Dermis microvascular lymphatic vessel endothelial cell (primary cell): ENCODE measurements at places on chromosomes 11 and 22.

GRCh38 chr11:113531575-113532451, 56.6 kb upstream of the DRD2 start:
- no peak for DNase-seq

DNA sequence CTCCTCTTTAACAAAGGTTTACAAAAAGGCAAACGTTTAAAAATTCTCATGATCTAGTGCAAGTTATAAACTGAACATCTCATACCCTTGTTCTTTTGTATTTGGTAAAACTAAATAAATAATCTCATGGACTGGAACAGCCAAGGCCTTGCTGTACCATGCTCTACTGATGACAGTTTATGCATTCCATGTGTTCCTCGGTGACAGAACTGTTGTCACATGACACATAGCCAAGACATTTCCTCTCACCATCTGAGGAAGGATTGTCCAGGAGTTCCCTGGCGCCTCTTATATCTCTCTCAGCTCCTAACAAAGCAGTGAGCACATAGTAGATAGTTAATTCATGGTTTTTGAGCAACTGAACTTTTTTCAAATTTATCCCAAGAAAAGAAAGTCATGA, 12.6 kb downstream of the CCDC83 start:
- DNase-seq, result no peak

- peak; percentile 15 for DNase-seq
Observed at GRCh38 chr11:45939836-45940235, 17.4 kb downstream of the LARGE2 start.

DNA sequence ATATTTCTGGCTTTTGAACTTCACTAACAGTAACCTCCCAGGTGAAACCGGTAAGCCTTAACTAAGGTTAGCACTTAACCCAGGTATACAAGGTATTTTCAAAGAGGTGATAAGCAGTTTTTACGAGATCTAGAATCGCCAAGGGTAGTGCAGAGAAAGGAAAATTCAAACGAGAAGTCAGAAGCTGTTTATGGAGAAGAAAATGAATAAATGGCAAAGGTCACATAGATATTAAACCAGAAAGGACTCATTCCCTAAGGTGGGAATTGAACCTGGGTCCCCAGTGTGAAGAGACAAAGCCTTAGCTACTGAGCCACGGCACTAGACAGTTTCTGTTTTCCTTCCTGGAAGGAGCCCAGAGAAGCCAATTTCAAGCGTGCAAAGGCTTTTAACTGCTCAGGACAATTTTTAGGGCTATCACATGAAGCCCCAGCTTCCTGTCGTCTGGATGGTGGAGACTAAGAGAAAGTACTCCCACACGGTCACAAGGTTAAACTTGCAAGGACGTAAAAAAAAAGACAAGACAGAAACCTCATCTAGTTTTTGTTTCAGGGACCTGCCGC, 5.7 kb upstream of the C1QTNF6 start:
- DNase-seq, result peak; percentile 10

DNA sequence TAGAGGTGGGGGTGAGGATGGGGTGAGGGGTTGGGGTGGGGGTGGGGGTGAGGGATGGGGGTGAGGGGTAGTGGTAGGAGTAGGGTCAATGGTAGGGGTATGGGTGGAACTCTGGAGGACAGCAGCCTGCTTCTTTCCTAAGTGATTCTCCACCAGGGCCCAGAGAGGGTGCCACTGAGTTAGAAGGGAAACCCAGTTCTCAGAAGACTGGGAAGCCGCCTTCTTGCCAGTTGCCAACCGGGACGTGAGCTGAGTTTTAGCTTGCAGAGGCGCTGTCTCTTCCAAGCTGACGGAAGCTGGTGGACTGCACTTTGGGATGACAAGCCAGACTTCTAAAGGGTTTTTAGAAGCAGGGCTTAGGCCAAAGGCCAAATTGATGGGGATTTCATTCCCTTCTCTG, 104.4 kb downstream of the NAT10 start:
- no peak for DNase-seq

GRCh38 chr11:17541330-17541885, 2.8 kb downstream of the USH1C start:
- DNase-seq, result no peak

DNA sequence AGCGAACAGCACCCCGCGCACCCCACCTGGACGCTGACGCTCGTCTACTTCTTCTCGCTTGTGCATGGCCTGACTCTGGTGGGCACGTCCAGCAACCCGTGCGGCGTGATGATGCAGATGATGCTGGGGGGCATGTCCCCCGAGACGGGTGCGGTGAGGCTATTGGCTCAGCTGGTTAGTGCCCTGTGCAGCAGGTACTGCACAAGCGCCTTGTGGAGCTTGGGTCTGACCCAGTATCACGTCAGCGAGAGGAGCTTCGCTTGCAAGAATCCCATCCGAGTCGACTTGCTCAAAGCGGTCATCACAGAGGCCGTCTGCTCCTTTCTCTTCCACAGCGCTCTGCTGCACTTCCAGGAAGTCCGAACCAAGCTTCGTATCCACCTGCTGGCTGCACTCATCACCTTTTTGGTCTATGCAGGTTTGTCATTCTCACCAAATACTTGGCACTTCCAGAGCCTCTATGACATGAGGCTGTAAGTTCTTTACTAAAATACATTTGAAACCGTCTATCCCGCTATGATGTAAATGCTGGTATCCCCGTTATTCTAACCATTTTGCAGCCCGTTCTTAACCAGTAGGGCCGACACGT, 535 bp downstream of the AQP11 start:
- DNase-seq, result peak; percentile 13

DNA sequence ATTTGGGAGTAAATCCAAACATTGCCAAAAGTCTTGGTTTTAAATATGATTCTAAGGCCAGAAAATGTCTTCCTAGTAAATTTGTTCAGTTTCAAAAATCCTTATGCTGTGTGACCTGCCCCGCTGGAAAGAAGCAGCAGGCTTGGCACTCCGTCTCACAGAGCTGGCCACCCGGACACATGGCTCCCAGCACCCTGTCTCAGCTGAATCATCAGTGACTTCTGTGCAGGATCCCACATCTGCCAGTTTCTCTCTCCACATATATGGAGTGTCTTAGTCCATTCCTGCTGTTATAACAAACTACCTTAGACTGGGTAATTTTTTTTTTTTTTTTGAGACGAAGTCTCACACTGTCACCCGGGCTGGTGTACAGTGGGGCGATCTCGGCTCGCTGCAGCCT, 356.7 kb downstream of the TBC1D22A start:
- no peak for DNase-seq

- no peak for DNase-seq
Observed at GRCh38 chr11:1497600-1497999, 11.0 kb upstream of the MOB2 start.

GRCh38 chr11:44223238-44223637, 86.7 kb downstream of the ALX4 start:
- no peak for DNase-seq

DNA sequence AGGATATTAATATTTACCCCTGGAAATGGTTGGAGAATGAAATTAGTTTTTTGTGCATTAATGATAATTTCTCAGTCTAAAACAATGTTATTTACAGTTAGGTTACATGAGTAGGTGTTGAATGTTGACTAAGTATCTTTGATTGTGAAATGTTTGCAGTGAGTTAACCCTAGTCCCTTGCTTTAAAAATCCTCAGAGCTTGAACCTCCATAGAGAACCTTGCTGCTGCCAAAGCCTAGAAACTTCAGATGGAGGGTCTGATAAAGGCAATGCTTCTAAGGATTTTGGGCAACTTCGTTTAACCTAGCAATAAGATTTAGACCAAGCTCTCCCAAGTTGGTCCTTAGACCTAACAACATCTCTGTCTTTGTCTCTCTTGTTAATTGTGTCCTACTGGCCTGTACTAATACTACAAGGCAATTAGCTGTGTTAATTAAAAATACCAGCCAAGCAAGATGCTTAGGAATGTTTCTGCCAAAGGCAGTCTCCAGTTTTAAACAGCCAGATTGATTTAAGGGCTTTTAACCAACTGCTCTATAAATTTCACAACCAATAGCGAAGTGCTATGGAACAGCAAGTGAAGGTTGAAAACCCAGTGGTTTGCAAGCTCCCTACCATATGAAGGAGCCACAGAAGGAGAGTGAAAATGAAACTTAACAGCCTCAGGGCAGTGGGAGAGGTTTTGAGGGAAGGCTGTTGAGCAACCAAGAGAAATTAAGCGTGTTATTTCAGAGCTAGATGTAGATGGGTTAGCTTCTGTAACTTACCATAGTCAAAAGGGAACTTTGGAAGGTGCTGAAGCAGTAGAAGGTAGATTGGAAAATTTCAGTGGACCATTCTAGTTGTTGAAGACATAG, 295.9 kb upstream of the ANO5 start:
- no peak for DNase-seq

DNA sequence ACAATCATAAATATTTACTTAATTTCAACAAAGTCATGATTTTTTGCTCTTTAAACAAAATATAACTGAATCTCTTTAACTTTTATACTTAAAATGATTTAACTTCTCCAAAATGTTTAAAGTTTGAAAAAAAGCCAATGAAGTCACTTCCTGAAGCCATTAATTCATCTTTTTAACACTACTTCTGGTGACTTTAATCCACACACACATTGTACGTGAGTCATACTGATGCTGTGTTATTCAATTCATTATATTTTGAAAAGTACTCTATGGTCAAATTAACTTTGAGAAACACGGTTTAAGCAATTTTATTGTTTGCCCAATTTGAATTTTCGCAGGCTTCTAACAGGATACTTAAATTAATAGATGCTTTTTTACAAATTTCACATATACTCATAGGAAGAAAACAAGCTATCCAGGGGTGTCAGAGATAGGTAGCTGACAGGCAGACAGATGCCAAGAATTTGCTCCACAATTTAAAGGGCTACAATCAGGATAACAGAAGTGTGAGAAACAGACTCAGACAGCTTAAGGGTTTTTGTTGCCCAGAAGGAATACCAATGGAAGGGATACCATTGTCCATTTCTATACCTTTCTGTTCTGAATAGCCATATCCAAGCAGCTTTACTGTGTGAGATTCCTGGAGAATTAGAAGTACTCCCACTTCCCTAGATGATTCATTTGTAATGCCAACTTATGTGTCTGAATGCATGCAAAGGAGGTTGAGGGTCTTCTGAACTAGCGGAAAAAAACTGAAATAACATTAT, 118.4 kb downstream of the RBFOX2 start:
- peak; percentile 37 for DNase-seq

DNA sequence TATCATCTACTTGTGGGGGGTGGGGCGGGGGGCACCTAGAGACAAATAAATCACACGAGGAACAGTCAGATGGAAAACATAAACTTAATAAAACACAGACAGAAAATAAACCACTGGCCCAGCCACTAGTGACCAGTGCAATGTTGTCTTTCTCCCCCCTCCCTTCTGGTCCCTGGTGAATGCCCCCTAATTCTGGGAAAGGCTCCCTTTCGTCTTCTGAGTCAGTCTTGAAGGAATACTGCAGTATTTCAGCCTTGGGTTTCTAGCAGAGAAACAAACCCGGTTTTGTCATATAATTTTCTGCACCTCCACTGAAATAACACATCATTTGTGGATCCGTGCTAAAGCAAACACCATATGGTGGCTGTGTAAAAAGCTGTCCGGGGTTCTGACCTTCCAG, 101.7 kb downstream of the ABTB2 start:
- DNase-seq, result no peak

- DNase-seq, result no peak
Observed at GRCh38 chr11:72947229-72947628, 133.0 kb downstream of the ATG16L2 start.

GRCh38 chr22:37985751-37986281, 1.5 kb upstream of the SOX10 start:
- no peak for DNase-seq

GRCh38 chr11:123798513-123799252, 7.5 kb downstream of the OR6M1 start:
- no peak for DNase-seq

DNA sequence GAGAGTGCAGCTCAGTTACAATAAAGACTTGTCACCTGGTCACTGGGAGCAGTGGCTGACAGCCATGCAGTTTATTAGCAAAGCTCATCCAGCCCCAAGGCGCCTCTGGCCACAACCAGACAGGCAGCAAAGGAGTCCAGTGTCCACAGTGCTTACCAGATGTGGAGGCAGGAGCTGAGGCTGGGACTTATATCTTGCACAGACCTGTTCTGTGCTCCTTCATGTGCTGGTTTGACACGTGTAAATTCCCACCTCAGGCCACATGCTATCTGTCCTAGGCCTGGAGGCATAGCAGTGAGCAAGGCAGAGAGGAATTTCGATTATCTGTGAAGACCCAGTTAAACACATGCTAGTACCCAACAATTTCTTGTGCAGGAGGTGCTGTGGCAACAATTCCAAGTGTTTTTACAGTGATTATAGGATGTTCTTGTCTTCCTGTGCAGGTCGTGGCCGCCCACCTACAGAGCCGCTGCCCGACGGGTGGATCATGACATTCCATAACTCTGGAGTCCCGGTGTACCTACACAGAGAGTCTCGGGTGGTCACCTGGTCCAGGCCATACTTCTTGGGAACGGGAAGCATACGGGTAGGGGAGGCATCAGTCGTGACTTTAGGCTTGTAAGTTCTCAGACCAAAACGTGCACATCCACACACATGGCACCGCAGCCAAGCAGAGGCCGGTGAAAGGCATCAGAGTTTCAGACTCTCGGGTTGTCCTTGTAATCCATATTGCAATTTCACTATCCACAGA, 9.4 kb downstream of the DGCR8 start:
- no peak for DNase-seq

GRCh38 chr11:12042215-12042676, 33.8 kb upstream of the DKK3 start:
- peak; percentile 78 for DNase-seq

- no peak for DNase-seq
Observed at GRCh38 chr11:121514432-121515334, 61.9 kb upstream of the SORL1-AS1 start.

DNA sequence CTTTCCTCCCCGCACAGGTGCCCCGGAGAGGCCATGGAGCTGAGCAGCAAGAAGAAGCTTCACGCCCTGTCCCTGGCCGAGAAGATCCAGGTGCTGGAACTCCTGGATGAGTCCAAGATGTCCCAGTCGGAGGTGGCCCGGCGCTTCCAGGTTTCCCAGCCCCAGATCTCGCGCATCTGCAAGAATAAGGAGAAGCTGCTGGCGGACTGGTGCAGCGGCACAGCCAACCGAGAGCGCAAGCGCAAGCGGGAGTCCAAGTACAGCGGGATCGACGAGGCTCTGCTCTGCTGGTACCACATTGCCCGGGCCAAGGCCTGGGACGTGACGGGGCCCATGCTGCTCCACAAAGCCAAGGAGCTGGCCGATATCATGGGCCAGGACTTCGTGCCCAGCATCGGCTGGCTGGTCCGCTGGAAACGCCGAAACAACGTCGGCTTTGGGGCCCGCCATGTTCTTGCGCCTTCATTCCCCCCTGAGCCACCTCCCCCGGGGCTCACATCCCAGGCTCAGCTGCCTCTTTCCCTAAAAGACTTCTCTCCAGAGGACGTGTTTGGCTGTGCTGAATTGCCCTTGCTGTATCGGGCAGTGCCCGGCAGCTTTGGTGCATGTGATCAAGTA, 1.3 kb downstream of the TIGD3 start:
- DNase-seq, result peak; percentile 33

- DNase-seq, result no peak
Observed at GRCh38 chr11:48164836-48165235, 51.8 kb upstream of the OR4B1 start.

DNA sequence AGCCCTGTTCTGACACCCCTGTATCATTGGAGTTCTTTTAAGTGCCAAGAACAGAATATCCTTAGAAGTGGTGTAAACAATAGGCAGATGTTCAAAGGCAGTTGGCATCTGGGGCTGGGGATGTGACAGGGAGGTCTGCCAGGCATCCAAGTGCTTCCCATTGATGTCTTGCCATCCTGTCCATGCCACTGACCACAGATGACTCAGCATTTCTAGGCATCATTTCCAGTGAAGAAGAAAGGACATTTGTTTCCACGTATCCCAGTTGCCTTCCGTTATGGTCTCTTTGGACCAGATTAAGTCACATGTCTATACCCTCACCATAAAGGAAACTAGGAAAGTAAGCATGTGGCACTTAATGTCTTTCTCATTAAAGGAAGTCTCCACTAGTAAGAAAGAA, 76.7 kb upstream of the BARX2 start:
- no peak for DNase-seq
